ENCODE measurements at places on chromosomes 12 and 14.

- H3K4me3 ChIP-seq = no peak overlapping the region
- no peaks in the 10 kb centered on the region for H3K36me3 ChIP-seq
- DNase-seq = no peak
- no peak overlapping the region for H3K27ac ChIP-seq
- H3K27me3 ChIP-seq = peaks cover 19% of the 10 kb centered on the region
- H3K4me1 ChIP-seq = no peaks in the 10 kb centered on the region
These were observed 12.3 kb upstream of the DLK1 start for GRCh38 chr14:100714258-100714892.

GRCh38 chr12:31773867-31774266 is 45.0 kb upstream of the AMN1 start:
- H3K4me1 ChIP-seq = peaks cover 13% of the 10 kb centered on the region
- H3K27me3 ChIP-seq = no peaks in the 10 kb centered on the region
- H3K36me3 ChIP-seq = no peaks in the 10 kb centered on the region
- DNase-seq = no peak
- H3K4me3 ChIP-seq = no peak overlapping the region

GRCh38 chr12:106896603-106897002 is 59.1 kb upstream of the TMEM263 start:
- DNase-seq = no peak
- H3K27me3 ChIP-seq = peaks cover 1% of the 10 kb centered on the region
- H3K36me3 ChIP-seq = no peaks in the 10 kb centered on the region
- peaks cover 4% of the 10 kb centered on the region for H3K4me1 ChIP-seq
- no peak overlapping the region for H3K27ac ChIP-seq
- no peak overlapping the region for H3K4me3 ChIP-seq

- DNase-seq = no peak
- H3K4me3 ChIP-seq = no peak overlapping the region
- H3K27me3 ChIP-seq = peaks cover 2% of the 10 kb centered on the region
- no peaks in the 10 kb centered on the region for H3K4me1 ChIP-seq
- no peaks in the 10 kb centered on the region for H3K36me3 ChIP-seq
- H3K27ac ChIP-seq = no peak overlapping the region
These were observed 304.4 kb downstream of the TMEM132D start for GRCh38 chr12:129599406-129599805.

GRCh38 chr14:100777818-100778525 is 47.9 kb upstream of the MEG3 start:
- DNase-seq = no peak
- no peaks in the 10 kb centered on the region for H3K4me1 ChIP-seq
- no peaks in the 10 kb centered on the region for H3K27me3 ChIP-seq
- no peak overlapping the region for H3K4me3 ChIP-seq
- no peak overlapping the region for H3K27ac ChIP-seq

GRCh38 chr12:24861766-24862540 is 86.9 kb downstream of the BCAT1 start:
- H3K4me3 ChIP-seq = no peak overlapping the region
- no peak for DNase-seq
- no peaks in the 10 kb centered on the region for H3K27me3 ChIP-seq
- H3K27ac ChIP-seq = no peak overlapping the region
- H3K36me3 ChIP-seq = peaks cover 20% of the 10 kb centered on the region

- no peaks in the 10 kb centered on the region for H3K4me1 ChIP-seq
- DNase-seq = no peak
- no peak overlapping the region for H3K27ac ChIP-seq
- no peaks in the 10 kb centered on the region for H3K36me3 ChIP-seq
These were observed 472.9 kb downstream of the NOVA1 start for GRCh38 chr14:26124896-26125438.

DNA sequence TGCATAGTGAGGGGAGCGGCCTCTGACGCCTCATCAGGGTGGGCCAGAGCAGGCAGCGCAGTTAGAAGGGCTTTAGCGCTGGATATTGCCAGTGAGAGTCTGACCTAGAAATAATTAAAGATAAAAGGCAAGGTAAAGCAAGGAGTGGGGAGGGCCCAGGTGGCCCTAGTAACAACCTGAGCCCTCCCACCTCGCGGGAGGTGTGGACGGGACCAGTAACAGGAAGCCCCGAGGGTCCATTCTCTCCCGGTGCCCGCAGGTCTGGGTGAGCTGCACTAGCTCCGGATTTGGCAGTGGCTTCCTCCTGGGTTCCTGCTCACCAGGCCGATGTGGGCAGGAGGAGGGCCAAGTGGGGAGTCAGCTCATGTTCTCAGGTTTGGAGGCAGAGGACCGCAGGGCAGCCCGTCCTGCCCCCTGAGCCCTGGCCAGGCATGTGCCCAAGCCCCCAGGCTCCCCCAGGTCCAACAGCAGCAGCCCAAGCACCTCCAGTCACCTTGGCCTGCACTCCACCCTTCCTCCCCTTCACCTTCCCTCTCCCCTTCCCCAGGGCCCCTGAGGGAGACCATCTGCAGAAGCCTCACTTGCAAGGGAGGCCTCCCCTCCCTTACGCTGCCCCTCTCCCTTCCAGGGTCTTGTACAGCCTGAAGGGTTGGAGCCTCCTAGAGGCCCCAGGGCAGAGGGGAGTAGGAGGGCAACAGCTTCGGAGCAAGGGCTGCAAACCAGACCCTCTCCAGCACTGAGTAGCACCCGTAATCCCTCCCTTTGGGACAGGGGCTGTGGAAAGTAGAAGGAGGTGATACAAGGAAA is 144.3 kb upstream of the FKBP4 start:
- no peak for DNase-seq
- H3K27ac ChIP-seq = no peak overlapping the region
- H3K27me3 ChIP-seq = peaks cover 15% of the 10 kb centered on the region
- no peaks in the 10 kb centered on the region for H3K4me1 ChIP-seq
- no peak overlapping the region for H3K4me3 ChIP-seq

DNA sequence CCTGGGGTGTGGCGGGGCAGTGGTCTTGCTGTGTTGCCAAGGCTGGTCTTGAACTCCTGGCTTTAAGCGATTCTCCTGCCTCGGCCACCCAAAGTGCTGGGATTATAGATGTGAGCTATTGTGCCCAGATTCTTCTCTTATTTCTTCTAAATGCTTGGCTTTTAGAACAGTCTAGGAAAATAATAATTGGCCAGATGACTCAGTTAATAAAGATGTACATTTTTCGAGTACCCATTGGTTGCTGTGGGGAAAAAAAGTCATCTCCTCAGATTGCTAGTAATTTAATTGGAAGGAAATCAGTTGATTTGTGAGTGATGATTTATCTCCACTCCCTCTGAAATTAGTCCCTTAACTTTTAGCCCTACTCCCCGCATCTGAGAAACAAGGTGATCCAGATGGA is 45.5 kb downstream of the CHST11 start:
- no peak overlapping the region for H3K4me3 ChIP-seq
- no peak overlapping the region for H3K27ac ChIP-seq
- peaks cover 71% of the 10 kb centered on the region for H3K4me1 ChIP-seq
- no peak for DNase-seq
- H3K36me3 ChIP-seq = peaks cover 1% of the 10 kb centered on the region
- H3K27me3 ChIP-seq = no peaks in the 10 kb centered on the region

DNA sequence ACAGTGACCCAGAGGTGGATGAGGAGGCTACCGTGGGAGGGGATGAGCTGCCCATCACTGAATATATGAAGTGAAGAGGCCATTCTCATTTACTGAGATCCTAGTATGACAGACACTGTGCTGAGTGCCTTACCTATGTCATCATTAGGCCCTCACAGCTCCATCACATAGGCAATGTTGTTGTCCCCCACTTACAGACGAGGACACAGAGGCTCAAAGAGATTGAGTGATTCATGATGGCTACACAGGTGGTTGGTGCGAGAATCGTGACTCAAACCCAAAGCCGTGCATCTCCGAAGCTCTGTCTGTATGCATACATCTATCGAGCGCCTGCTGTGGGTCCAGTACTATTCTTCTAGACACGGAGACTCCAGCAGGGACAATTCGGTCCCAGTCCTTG is 5.9 kb upstream of the CCDC197 start:
- H3K36me3 ChIP-seq = no peaks in the 10 kb centered on the region
- peaks cover 22% of the 10 kb centered on the region for H3K4me1 ChIP-seq
- DNase-seq = no peak
- no peak overlapping the region for H3K4me3 ChIP-seq
- H3K27me3 ChIP-seq = peaks cover 2% of the 10 kb centered on the region

GRCh38 chr14:94388384-94389103 is at the start of gene SERPINA1:
TSS of gene SERPINA1 (minus strand) at chr14:94388602. CDS start at chr14:94383237, 5,365 bp downstream.
- H3K27me3 ChIP-seq = no peaks in the 10 kb centered on the region
- peaks cover 21% of the 10 kb centered on the region for H3K4me1 ChIP-seq
- no peak within 1 kb of the TSS for H3K4me3 ChIP-seq
- H3K27ac ChIP-seq = no peak within 1 kb of the TSS
- H3K36me3 ChIP-seq = no peaks in the 10 kb centered on the region

DNA sequence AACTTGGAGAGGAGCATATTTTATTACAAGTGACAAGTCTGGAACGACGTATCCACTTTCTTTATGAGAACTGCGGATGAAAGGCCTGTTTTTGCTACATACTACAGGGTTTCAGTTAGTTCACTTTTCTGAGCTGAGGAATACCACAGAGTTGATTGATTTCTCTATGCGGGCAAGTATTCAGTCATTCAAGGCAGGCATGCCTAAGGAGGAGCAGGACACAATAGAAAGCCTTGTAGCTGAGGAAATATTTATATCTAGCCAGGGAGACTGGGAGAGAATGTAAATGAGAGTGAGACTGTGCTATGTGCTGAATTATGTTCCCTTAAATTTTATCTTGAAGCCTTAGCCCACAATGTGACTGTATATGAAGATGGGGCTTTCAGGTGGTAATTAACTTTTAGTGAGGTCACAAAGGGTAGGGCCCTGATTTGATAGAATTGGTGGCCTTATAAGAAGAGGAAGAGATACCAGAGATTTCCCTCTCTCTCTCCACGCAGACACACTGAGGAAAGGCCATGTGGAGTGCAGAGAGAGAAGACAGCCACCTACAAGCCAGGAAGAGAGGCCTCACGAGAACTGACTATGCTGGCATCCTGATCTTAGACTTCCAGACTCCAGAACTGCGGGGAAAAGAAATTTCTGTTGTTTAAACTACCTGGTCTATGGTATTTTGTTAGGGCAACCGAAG is 459.0 kb upstream of the ATP2B1 start:
- H3K36me3 ChIP-seq = no peaks in the 10 kb centered on the region
- no peaks in the 10 kb centered on the region for H3K4me1 ChIP-seq
- no peak for DNase-seq
- H3K4me3 ChIP-seq = no peak overlapping the region
- H3K27ac ChIP-seq = no peak overlapping the region

GRCh38 chr14:102200690-102201352 is 61.1 kb downstream of the WDR20 start:
- peak overlapping the region; percentile 20 for H3K4me3 ChIP-seq
- no peaks in the 10 kb centered on the region for H3K27me3 ChIP-seq

DNA sequence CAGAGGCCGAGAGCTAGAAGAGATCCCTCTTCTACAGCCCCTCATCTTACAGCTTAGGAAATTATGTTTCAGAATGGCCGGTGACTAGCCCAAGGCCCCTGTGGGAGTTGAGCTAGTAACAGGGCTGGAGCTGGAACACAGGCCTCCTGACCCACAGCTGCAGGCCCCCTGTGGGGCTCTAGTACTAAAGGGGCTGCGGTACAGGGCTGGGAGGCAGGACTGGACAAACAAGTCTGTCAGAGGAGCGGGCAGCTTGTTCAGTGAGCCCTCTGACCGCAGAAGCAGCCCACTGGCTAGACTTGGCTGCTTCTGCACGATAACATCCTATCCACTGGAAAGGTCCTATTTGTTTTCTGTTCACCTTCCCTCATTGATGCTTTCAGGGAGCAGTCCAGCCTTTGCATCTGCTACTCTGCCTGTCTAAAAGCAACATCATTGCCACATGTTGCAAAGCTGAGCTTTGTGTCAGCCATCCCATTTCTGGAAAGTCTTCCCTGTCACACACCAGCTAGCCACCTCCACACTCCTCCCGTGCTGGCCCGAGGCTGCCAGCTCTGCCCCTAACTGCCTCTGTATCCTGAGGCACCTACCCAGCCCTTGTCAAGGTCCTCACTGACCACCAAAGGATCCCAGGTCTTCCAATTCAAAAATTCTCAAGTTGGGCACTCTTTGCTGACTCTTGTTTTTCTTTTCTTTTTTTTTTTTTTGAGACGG is 10.2 kb downstream of the PSMC1 start:
- no peak overlapping the region for H3K4me3 ChIP-seq
- H3K27ac ChIP-seq = no peak overlapping the region
- H3K4me1 ChIP-seq = peaks cover 7% of the 10 kb centered on the region
- peaks cover 45% of the 10 kb centered on the region for H3K36me3 ChIP-seq

- no peak for DNase-seq
- peaks cover 78% of the 10 kb centered on the region for H3K36me3 ChIP-seq
- peaks cover 20% of the 10 kb centered on the region for H3K4me1 ChIP-seq
These were observed 25.6 kb downstream of the OTUB2 start for GRCh38 chr14:94051779-94052178.

GRCh38 chr12:46304070-46304469 is 35.2 kb upstream of the SLC38A1 start:
- peaks cover 7% of the 10 kb centered on the region for H3K4me1 ChIP-seq
- no peak overlapping the region for H3K4me3 ChIP-seq
- peaks cover 5% of the 10 kb centered on the region for H3K36me3 ChIP-seq
- DNase-seq = no peak
- H3K27ac ChIP-seq = no peak overlapping the region

- peak overlapping the region; percentile 90 for H3K4me3 ChIP-seq
- H3K27ac ChIP-seq = peak overlapping the region; percentile 95
- H3K36me3 ChIP-seq = peaks cover 11% of the 10 kb centered on the region
- H3K27me3 ChIP-seq = no peaks in the 10 kb centered on the region
These were observed 1.3 kb upstream of the ERGIC2 start for GRCh38 chr12:29382251-29382650.

GRCh38 chr14:94914191-94914590 is 144.3 kb upstream of the GSC start:
- H3K27me3 ChIP-seq = peaks cover 3% of the 10 kb centered on the region
- H3K36me3 ChIP-seq = no peaks in the 10 kb centered on the region
- no peak for DNase-seq
- no peaks in the 10 kb centered on the region for H3K4me1 ChIP-seq
- no peak overlapping the region for H3K27ac ChIP-seq
- no peak overlapping the region for H3K4me3 ChIP-seq

DNA sequence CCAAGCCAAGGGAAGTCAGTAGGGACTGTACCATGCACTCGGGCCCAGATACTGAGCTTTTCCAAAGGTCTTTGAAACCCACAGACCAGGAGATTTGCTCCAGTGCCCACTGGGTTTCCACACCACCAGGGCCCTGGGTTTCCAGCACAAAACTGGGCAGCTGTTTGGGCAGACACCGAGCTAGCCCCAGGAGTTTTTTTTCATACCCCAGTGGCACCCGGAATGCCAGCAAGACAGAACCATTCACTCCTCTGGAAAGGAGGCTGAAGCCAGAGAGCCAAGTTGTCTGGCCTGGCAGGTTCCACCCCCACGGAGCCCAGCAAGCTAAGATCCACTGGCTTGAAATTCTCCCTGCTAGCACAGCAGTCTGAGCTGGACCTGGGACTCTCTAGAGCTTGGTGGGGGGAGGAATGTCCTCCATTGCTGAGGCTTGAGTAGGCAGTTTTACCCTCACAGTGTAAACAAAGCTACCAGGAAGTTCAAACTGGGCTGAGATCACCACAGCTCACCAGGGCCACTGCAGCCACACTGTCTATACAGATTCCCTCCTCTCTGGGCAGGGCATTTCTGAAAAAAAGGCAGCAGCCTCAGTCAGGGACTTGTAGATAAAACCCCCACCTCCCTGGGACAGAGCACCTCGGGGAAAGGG is 793.7 kb downstream of the RPS29 start:
- H3K4me3 ChIP-seq = no peak overlapping the region
- H3K36me3 ChIP-seq = no peaks in the 10 kb centered on the region
- H3K27me3 ChIP-seq = no peaks in the 10 kb centered on the region
- no peak for DNase-seq

All from activated CD8-positive, alpha-beta T cell treated with anti-CD3 and anti-CD28 coated beads for 36 hours (primary cell).